ENCODE measurements at places on chromosomes 6 and 20.
A peak's percentile ranks its signal among the peaks of the same experiment; 100 is the strongest.

GRCh38 chr20:4889446-4889845 lies 111.9 kb downstream of the SLC23A2 start:
- DNase-seq: no peak

DNA sequence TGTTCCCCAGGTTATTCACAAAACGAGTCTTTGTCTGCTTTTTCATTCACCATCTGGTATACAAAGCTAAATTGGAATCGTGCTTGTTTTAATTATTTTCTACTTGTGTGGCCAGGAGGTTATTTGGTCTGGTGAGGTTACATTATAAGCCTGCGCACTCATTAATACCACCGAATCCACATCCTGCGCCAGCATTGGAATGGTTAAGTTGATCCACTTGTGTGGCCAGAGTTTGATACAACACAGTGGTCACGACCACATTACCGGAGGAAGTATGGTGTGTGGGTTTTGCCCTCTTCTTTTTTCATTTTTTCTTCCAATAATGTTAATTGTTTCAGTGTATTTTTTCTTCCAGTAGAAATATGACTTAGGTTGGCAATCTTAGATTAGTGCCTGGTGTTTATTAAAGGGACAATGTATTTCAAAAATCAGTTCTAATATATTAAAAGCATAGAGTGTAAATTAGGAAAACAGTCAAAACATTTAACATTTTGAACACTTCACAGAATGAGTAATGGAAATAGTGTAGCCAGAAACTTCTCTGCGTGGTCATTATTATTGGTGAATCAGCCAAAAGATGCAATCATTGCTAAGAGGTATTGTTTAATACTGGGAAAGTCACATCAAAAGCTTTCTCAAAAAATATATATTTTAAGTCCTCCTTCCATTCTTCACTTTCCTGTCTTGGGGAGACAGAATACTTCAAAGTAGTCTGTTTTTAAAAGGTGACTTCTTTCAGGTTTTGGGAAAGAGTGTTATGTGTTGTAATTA lies 84.5 kb downstream of the JARID2 start:
- DNase-seq: no peak

GRCh38 chr20:17795501-17796071 lies 95.8 kb downstream of the BANF2 start:
- DNase-seq: no peak

DNA sequence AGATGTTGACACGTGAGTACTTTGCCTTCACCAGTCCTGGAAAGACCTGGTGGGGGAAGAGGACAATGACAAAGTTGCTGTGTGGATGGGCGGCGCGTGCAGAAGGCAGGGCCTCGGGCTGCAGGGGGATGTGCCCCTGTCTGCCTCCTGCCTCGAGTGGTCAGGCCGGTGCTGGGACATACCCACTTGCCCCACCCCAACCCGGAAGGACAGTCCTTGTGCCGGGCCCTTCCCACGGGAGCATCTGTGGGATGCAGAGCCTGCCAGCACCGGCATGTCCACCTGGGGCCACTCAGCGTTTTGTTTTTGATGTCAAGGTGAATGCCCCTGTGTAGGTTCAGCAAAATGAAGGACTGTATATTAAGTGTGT lies 60.5 kb upstream of the BHLHE23 start:
- DNase-seq: no peak

DNA sequence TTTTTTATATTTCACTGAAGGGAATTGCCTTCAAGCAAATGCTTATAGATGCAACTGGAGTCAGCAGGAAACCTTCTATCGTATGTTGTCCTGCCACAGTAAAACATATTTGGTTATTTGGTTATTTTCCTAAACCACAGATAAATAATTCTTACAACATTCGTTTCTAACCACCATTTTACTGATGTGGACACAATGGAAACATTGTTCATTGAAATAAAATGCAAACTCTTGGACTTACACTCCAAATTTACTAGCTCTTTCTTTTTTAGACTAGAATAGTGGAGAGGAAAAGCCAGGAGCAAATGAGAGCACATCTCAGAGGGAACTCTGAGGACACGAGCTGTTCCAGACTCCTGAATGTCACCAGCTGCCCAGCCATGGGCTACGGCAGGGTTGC lies 114.8 kb downstream of the RPS12 start:
- no peak for DNase-seq

- DNase-seq: no peak
Measured at GRCh38 chr6:12973386-12973785, 256.8 kb downstream of the PHACTR1 start.

GRCh38 chr20:1861996-1862662 lies 33.1 kb upstream of the SIRPA start:
- DNase-seq: no peak

DNA sequence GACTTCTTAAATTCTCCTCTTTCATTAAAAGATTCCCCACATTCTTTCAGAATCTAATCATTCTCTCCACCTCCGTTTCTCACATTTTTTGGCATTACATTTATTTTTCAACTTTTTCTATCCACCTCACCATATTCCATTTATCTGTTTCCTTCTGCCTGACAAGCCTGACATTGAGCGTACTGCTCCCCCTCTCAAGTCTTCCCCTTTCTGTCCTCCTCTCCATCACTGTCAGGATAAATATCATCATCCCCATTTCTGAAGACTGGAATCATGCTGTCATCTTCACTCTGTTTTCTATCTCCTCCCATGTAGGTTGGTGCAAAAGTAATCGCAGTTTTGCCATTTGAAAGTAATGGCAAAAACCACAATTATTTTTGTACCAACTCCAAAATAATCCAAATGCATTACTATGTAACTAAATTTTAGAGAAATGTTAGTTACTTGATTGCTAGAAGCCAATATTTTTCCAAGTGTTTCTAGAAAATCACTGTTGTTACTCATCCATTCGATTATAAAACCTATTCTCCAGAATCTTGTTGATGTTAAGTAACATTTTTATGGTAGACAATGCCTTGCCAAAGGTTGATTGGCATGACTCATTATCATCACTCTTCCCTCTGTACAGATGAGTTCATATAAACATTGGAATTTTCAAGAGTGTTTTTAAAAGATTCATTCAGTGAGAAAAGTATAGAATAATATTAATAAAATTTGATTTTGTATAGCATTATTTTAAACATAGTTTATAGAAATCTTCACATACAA lies 292.3 kb upstream of the RNF217 start:
- DNase-seq: no peak

- DNase-seq: no peak
Measured at GRCh38 chr6:118382126-118382525, 166.0 kb upstream of the PLN start.

- DNase-seq: peak; percentile 79
Measured at GRCh38 chr6:82227770-82228169, 19.8 kb downstream of the IBTK start.

GRCh38 chr6:75613056-75613501 lies 11.4 kb downstream of the SENP6 start:
- no peak for DNase-seq

DNA sequence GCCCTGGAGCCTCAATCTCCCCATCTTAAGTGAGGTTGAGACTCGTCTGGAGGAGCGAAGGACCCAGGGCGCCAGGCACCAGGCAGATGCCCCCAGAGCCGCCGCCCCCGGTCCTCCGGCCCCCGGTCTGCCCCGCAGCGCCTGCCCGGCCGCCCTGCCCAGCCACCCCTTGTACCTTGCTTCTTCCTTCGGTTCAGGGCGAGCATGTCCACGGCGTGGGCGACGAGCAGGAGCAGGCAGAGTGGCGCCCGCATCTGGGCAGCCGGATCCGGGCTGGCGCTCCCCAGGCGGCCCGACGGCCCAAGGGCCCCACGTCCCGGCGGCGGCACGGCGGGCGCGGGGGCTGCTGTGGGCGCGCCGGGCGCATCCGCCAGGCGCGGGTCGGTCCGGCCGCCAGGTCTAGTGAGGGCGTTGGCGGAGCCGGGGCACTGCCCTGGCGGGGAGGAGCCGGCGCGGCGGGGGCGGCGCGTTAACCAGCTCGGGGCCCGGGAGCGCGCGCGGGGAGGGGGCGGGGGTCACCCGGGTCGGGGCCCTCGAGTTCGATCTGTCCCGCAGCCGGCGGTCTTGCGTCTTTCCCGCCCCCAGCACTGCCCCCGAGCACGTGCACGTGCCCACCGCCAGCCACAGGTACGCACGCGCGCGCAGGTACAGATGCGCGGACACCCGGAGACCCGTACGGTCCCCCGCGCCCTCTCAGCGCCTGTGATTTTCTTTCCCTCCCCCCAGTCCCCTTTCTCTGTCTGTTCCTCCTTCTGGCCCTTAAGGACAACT lies at the start of gene RSPO4:
TSS of gene RSPO4 (minus strand) at position 401 of the 771 bp plus-strand sequence. CDS start at position 254, 147 bp downstream.
- no peak for DNase-seq

GRCh38 chr6:158621694-158622544 lies 22.6 kb downstream of the DYNLT1 start:
- DNase-seq: no peak

DNA sequence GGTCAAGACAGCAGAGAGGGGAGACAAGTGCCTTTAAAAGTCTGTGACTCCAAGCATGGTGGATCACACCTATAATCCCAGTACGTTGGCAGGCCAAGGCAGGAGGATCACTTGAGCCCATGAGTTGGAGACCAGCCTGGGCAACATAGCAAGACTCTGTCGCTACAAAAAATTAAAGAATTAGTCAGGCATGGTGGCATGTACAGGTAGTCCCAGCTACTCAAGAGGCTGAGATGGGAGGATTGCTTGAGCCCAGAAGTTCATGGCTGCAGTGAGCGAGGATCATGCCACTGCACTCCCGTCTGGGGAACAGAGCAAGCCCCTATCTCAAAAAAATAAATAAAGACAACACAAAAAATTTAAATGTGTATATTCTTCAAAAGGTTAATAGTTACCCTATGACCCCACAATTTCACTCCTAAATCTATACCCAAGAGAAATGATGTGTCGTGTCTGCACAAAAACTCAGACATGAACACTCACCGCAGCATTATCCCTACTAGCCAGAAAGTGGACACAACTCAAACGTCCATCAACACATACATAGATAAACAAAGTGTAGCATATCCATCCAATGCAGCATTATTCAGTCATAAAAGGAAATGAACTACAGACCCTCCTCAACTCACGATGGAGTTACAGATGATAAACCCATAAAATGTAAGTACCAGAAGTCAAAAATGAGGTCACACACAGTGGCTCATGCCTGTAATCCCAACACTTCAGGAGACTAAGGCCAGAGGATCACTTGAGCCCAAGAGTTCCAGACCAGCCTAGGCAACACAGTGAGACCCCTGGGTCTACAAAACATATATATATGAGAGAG lies 23.9 kb downstream of the ZMYND8 start:
- DNase-seq: no peak
